ENCODE measurements at places on chromosomes 11 and 22.

GRCh38 chr11:59818572-59818971 lies 8.0 kb upstream of the MRPL16 start:
- no peak for DNase-seq

GRCh38 chr11:86678296-86678695 lies 5.9 kb upstream of the ME3 start:
- no peak for DNase-seq

- no peak for DNase-seq
Measured at GRCh38 chr11:16800382-16800781, 61.9 kb downstream of the C11orf58 start.

- no peak for DNase-seq
Measured at GRCh38 chr11:127381247-127381646, 380.7 kb upstream of the KIRREL3 start.

DNA sequence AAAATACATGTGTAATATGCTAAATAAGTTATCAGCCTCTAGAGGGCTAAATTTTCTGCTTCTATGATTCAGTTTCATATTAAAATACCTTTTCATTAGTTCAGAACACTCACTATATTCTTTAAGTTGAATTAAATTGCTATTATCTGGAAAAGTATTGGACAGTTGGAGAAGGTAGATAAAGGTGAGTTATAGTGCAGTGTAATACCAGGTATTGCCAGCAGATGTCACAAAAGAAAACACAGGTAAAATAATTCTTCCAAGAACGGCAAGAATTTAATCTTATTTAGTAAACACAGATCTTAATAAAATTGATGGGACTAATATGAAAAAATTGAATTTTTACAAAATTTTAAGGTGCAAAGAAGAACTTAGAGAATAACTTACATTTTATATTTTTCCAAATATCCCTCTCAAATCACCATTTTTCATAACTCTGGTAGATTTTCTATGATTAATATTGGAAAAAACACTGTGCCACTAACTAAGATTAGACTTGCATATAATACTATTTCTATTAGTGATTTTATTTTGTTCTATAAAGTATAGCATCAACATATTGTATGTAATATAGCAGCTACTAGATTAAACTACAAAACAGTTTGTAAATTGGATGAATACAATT lies 1.7 kb upstream of the LRRC4C start:
- DNase-seq = no peak

- DNase-seq = no peak
Measured at GRCh38 chr11:113683481-113684046, 22.5 kb downstream of the TMPRSS5 start.

DNA sequence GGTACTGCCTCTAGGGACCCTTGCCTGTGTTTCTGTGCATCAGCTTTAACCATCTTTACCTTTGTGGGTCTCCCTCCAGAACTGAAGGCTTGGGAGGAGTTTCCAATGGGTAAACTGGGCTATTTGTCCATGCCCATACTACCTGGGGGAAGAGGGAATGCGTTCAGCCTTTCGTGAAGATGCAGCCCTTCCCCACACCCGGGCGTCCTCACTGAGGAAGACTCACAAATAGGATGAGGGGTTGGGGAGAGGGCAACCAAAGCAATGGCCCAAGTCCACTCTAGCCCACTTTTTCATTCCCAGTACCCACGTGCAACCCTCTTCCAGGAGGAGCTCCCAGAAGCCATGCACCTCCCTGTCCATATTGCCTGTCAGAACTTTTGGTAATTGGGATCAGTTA lies 61.8 kb upstream of the ADA2 start:
- DNase-seq = no peak

DNA sequence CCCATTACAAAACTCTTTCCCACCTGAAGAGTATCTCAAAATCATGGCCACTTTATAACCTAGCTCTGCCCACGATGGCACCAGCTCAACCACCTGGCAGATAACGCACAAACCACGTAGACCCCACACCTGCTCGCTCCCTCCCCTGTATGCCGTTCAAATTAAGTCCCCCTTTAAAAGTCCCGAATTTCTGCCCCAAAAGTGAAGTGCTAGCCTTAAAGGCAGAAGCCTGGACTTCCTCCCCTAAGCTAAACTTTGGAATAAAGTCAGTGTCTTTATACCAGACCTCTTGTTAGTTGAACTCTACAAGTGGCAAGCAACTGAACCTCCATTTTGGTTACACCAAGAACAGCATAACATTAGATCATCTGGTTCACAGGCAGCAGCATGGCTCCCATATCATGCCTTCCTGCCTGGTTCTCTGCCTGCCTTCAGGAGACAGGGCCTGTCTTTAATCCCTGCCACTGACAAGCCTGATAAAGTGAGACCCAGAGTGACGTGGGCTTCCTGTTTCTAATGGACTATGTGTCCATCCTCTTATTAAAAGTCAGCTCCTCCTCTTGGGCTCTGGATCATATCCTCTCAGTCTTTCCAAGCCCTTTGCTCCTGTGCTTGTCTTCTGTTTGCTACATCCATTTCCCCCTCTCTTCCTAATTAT lies 32.6 kb upstream of the NNMT start:
- no peak for DNase-seq

- no peak for DNase-seq
Measured at GRCh38 chr22:48575618-48576332, 1251.9 kb downstream of the BRD1 start.

DNA sequence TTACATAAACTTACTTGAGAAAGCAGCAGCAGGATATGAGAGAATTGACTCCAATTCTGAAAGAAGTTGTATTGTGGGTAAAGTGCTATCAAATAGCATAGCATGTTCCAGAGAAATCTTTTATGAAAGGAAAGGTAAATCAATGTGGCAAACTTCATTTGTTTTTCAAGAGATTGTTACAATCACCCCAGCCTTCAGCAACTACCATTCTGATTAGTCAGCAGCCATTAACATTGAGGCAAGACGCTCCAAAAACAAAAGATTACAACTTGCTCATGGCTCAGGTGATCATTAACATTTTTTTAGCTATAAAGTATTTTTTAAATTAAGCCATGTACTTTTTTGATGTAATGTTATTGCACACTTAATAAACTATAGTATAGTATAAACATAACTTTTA lies 357.2 kb downstream of the TMEM135 start:
- DNase-seq = no peak

DNA sequence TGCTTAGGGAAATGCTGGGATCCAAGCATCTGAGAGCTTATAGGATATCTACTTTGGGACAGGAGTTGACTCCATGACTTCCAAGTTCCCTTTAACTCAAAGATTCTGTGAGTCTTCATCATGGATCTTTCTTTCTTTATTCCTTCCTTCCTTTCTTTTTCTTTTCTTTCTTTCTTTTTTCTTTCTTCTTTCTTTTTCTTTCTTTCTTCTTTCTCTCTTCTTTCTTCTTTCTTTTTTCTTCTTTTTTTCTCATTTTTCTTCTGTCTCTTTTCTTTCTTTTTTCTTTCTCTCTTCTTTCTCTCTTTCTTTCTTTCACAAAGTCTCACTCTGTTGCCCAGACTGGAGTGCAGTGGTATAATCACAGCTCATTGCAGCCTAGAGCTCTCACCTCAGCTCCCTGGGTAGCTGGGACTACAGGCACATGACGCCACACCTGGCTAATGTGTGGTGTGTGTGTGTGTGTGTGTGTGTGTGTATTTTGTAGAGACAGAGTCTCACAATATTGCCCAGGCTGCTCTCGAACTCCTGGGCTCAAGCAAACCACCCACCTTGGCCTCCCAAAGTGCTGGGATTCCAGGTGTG lies 5.4 kb upstream of the MICAL3 start:
- DNase-seq = no peak

- no peak for DNase-seq
Measured at GRCh38 chr11:26958005-26958701, 35.8 kb upstream of the FIBIN start.

GRCh38 chr11:65425971-65426838 lies 3.6 kb downstream of the NEAT1 start:
- DNase-seq = no peak

DNA sequence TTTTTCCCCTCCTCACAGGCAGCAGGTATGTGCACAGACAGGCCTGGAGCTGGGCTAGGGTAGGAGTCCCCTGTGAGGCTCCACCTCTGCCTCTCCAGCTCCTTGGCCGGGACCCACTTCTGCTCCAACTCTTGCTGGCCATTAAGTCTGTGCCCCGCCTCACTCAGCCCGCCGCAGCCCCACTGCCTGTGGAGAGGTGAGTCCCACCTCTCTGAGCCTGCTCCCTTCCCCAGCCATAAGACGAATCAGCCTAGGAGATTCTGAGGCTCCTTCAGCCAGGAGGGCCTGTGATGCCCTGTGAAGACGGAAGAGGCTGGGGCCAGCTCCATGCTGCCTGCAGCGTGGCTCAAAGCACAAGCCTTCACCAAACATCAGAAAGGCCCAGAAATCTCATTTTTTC lies 23.0 kb downstream of the TSKU start:
- DNase-seq = no peak

DNA sequence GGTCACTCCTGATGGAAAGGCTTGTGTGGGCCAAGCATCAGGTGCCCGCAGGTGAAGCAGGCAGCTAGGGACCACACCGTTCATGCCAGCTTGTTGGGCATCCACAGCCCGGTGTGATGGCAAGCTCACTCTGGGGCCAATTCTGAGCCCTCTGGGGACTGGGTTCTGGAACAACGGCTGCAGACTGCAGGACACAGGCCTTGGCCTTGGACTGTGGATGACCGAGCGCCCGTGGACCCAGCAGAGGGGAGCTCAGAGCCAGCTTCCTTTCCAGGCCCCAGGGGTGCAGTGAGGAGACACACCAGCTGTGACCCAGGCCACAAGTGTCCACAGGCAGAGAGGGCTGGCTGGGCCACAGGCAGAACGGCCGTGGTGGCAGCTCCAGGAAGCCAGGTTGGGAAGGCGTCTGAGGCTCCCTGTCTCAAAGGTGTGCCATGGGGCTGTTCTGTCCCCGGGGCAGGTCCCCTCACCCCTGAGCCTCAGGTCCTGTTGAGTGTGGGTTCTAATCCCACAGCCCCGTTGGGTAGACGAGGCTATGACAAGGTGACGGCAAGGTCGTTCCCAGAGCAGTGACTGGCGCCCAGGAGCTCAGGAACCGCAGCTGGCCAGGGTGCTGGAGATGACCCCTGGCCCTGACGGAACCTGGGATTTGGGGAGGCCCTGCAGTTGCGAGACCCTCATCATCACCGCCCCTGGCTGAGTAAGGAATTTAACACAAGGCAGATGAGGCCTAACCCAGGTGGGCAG lies 1079.4 kb downstream of the BRD1 start:
- no peak for DNase-seq

DNA sequence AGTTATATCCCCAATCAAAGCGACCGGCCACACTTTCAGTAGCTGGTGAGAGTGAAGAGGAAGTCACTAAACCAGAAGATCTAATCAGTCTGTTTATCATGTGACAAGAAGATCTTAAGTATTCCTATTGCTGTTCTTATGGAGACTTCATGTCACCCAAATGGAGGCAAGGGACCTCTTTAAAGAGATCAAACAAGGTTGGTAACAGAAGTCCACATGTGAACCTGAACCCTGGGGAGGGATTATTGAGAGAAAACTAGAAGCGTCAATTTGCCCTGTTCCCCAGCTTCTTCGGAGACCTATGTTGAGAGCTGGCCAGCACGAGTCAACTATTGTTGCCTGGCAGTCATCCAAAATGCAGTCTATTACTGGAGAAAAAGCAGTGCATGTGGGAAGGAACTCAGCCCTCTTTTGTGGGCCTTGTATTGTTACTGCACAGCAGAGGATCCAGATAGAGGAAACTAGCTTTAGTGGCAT lies 76.9 kb upstream of the CTSC start:
- DNase-seq = no peak

DNA sequence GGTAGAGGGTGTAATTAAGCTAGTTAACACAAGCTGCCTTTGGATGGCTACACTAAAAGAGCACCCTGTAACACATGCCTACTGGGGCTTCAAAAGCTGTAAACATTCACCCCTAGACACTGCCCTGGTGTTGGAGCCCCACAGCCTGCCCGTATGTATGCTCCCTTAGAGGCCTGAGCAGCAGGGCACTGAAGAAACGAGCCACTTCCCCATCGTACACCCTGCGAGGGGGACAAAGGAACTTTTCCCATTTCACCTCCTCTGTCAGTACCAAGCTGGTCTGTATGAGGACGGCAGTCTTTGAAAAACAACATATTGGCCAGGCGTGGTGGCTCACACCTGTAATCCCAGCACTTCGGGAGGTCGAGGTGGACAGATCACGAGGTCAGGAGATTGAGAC lies 77.0 kb downstream of the MAML2 start:
- no peak for DNase-seq

DNA sequence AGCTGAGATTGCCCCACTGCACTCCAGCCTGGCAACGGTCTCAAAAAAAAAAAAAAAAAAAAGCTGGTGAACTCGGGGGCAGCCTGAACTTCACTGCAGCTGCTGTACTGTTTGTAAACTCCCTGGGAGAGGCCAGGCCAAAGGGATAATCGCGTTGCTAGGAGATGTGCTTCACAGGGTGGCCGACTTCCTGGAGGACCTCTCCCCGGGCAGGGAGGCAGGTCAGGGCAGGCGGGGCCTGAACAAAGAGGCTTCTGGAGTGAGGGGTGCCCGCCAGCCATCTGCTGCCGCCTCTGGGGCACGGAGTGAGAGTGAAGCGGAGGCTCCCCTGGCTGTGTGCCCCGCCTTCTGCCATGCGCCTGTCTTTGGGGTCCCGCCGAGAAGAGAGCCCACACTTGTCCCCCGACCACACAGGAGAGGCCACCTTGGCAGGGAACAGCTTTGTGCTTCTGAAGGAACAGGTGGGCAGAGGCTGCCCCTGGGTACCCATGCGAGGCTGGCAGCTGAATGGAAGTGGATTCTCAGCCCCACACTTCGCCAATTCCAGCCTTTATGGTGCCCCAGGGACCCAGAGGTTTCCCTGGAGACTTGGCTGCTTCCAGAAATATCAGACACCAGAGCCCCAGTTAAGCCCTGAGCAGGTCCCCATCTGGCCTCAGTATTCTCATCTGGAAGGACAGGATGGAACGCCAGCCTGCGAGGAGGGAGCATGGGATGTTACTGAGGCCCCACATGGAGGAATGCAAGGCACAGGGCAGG lies 29.6 kb downstream of the TMEM184B start:
- no peak for DNase-seq

DNA sequence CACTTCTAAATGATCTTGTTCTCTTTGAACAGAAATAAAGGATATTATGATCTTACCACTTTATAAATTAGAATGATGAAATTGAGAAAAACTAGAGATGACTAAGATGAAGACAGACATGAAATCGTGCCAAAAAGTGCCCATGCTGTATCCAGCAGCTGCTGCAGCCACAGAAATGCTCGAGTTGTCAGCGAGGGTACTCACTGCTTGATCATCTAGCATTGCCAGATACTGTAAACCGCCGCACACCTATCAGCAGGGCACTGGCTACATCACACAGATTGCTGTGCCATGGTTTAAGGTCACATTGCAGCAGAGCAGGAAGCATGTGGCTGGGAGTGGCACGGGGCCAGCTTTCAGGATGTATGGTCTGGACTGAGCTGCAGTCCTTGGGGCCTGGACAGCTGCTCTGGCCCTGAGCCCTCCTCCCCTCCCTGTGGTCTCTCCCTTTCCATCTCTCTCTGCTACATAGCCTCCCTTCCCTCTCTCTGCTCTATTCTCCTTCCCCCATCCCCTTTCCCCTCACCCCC lies 51.0 kb upstream of the SEPTIN5 start:
- no peak for DNase-seq

GRCh38 chr22:44645531-44645930 lies 56.5 kb upstream of the PRR5 start:
- no peak for DNase-seq

GRCh38 chr22:39800790-39801520 lies 92.6 kb downstream of the ENTHD1 start:
- no peak for DNase-seq
